ENCODE measurements at places on chromosomes 2 and 18. TPM values are rescaled to one million over a fixed set of nuclear protein-coding genes. Genes with fewer than 3 reads are reported as not detected.

The CYRIA gene
- 5.6 TPM for total RNA-seq

DNA sequence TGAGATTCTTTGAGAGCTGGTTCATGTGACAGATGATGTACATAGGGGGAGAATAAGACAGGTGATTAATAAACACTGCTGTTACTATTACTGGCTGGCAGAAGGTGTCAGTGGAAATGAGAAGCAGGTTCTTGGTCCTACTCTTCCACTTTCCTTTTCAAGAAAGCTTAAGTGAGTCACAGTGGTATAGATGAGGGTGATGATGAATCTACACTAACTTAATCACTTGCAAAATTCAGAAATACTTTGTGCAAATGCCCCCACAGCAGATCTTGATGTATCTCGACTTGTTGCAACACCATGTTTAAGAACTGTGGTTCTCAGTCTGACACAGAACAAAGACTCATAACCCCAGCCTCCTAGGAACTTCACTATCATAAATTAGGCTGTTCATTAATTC, 35.9 kb upstream of the MGAT5 start:
- DNase-seq = no peak

DNA sequence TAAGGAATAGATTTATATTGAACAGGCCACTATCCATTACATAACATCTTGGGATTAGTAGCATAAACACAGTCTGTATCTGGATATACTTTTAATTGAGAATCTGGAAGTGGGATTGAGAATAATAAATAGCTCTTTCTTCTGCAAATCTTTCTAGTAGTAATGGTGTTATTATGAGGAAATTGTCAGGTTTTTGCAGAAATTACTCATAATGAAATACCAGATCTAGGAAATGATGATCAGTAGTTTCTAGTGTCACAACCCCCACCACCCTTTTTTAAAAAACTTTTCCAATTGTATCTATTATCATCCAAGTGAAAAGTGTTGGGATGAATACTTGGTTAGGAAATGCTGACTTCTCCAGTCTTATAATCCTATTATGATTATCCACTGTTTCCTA, 18.7 kb downstream of the NBEAL1 start:
- DNase-seq = no peak

DNA sequence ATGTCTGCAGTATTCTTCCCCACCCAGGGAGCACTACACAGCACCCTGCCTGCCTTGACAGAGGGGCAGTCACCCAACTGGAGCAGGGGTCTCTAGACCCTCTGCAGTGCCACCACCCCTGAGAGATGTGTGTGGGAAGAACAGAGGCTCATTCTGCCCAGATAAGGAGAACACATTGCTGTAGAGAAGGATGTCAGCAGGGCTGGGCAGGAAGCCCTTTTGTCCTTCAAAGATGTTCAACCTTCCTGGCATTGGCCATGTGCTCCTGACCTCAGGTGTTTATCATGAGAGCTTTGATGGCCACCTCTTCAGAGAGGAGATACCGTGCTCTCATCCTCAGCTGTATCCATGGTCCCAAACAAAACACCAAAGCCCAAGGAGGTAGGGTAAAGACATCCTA, 4.6 kb upstream of the TEX51 start:
- no peak for DNase-seq

GRCh38 chr18:55100817-55101457, 141.7 kb upstream of the CCDC68 start:
- peak; percentile 6 for DNase-seq

- DNase-seq = no peak
Measured at GRCh38 chr18:79436556-79437275, 41.0 kb downstream of the NFATC1 start.

Data from fibroblast of the aortic adventitia (primary cell).